ENCODE measurements at places on chromosomes 1 and 21. TPM values are rescaled to one million over a fixed set of nuclear protein-coding genes. Genes with fewer than 3 reads are reported as not detected.

Gene KLF17
- 0.26 TPM for total RNA-seq

Gene CCDC27
- not detected for total RNA-seq

Gene YIPF1
- total RNA-seq: 27.1 TPM

Gene HCRTR1
- total RNA-seq: not detected

Gene CHIA
- 1.5 TPM for total RNA-seq

Gene IGFN1
- total RNA-seq: 0.97 TPM

Gene SAMSN1
- total RNA-seq: 9.9 TPM

Gene SPATA45
- not detected for total RNA-seq

DNA sequence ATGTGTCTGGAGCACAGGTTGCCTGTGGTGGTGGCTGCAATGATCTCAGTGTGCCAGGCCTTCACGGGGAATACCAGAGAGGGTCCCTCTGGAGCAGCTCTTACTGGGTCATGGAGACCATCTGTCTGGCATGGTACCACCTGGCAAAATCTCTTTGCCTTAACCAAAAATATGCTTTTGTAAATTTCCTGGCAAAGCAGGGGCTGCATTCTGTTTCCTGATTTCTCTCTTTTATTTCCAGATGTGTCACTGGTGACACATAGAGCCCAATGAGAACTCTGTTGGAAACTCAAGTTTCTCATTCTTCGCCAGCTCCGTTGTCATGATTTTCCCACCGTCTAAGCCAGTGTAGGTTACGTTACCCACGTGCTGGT, 136.5 kb downstream of the FGGY start:
- H3K27ac ChIP-seq: no peak overlapping the region
- H3K4me1 ChIP-seq: peaks cover 22% of the 10 kb centered on the region
- no peak for DNase-seq
- H3K36me3 ChIP-seq: no peaks in the 10 kb centered on the region

DNA sequence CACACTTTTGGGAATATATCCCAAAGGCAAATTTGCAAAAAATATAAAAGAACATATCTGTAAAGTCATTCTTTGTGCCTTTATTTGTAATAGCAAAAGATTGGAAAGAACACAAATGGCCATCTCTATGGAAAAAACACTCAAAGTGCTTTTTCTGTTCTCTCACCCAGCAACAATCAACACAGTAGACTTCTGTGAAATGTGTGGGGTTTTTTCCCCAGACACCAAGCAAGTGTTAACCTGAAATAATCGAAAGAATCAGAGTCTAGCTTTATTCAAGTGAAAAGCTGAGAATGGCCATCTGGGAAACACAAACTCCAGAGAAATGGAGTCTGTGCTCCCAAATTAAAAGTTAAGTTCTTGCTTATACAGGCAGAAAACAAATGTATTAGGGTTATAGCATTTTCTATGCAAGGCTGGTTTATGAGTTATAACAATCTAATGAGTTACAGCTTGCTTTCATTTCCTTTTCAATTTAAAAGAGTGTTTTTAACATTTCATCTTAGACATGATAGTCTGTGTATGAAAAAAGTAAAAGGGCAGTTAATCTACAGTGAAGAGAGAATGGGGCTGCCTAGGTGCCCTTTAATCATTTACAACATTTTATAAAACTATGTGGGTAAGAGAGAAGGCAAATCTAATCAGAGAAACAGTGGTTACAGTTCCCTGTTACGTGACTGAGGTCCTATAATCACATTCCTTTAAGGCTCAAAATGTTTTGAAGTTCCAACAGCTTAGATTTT, 46.6 kb downstream of the SLC30A7 start:
- H3K36me3 ChIP-seq: peaks cover 36% of the 10 kb centered on the region
- DNase-seq: no peak
- no peak overlapping the region for H3K4me3 ChIP-seq
- H3K27me3 ChIP-seq: no peaks in the 10 kb centered on the region

DNA sequence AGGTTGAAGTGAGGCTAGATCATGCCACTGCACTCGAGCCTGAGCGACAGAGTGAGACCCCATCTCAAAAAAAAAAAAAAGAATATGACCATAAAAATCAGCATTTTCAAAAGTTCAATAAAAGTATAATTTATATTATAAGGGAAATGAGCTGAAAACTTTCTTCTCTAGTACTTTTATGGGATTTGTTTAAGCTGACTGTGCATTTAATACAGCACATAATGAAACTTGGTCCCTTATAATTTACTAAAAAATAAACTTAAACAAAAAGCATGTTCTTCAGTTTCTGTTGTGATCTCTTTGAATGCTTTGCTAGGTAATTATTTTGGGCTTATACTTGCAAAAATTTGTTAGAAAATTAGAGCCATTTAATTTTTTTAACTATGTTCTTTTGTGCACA, 77.8 kb downstream of the NCAM2 start:
- H3K27ac ChIP-seq: peak overlapping the region; percentile 5
- no peak for DNase-seq
- no peaks in the 10 kb centered on the region for H3K36me3 ChIP-seq
- no peak overlapping the region for H3K4me3 ChIP-seq
- H3K4me1 ChIP-seq: no peaks in the 10 kb centered on the region
- H3K27me3 ChIP-seq: no peaks in the 10 kb centered on the region

- H3K36me3 ChIP-seq: no peaks in the 10 kb centered on the region
- DNase-seq: no peak
- no peaks in the 10 kb centered on the region for H3K27me3 ChIP-seq
- peaks cover 16% of the 10 kb centered on the region for H3K4me1 ChIP-seq
- no peak overlapping the region for H3K27ac ChIP-seq
Measured at GRCh38 chr1:200305806-200306205, 104.0 kb downstream of the ZNF281 start.

DNA sequence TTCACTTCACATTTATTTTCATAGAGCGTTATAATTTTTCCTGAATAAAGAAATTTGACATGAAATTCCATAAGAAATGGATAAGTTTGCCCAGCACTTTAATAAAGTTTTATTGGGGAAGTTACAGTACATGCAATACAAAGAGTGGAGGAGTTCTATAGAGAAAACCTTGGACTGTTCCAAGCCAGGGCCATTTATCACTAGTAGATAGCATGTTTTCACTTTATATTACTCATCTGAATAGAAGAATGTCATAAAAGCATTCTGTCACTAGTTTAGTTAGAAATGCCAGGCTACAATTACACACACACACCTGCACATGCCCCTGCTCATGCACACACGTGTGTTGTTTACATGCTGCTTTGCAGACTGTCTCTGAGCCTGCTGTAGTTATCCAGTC, 123.3 kb downstream of the NEK7 start:
- no peaks in the 10 kb centered on the region for H3K27me3 ChIP-seq
- no peak overlapping the region for H3K27ac ChIP-seq
- no peaks in the 10 kb centered on the region for H3K4me1 ChIP-seq
- H3K36me3 ChIP-seq: no peaks in the 10 kb centered on the region
- no peak overlapping the region for H3K4me3 ChIP-seq

DNA sequence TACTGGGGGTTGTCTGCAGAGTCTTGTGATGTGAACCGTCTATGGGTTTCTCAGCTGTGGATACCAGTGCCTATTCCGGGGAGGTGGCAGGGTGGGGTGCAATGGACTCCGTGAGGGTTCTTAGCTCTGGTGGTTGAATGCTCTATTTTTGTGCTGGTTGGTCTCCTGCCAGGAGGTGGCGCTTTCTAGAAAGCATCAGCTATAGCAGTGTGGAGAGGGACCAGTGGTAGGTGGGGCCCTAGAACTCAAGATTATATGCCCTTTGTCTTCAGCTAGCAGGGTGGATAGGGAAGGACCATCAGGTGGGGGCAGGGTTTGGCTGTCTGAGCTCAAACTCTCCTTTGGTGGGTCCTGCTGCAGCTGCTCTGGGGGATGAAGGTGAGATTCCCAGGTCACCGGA, 127.3 kb upstream of the PLD5 start:
- no peaks in the 10 kb centered on the region for H3K36me3 ChIP-seq
- H3K27me3 ChIP-seq: no peaks in the 10 kb centered on the region
- H3K4me3 ChIP-seq: no peak overlapping the region

DNA sequence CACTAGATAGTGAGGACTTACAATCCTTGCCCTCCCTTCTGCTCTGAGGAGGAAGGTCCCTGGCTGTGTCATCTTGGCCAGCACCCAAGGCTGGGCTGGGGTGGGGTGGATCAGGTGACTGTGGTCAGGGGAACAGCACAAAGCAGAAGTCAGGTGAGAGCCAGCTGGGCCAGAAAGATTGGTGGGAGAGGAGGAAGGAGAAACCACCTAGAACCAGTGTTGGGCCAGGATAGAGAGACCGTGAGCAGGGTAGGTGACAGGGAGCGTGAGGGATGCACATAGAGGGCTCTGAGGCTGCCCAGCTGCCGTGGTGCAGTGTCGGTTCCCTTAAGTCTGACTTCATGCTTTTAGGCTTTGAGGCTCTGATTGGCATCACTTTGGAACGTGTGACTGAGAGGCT, 22.7 kb downstream of the NCF2 start:
- H3K4me1 ChIP-seq: peaks cover 38% of the 10 kb centered on the region
- peak; percentile 91 for DNase-seq
- H3K27me3 ChIP-seq: no peaks in the 10 kb centered on the region
- H3K27ac ChIP-seq: peak overlapping the region; percentile 65
- H3K4me3 ChIP-seq: no peak overlapping the region
- H3K36me3 ChIP-seq: no peaks in the 10 kb centered on the region

- H3K4me3 ChIP-seq: no peak overlapping the region
- H3K27me3 ChIP-seq: no peaks in the 10 kb centered on the region
- no peak overlapping the region for H3K27ac ChIP-seq
- no peaks in the 10 kb centered on the region for H3K36me3 ChIP-seq
- no peaks in the 10 kb centered on the region for H3K4me1 ChIP-seq
- peak; percentile 13 for DNase-seq
Measured at GRCh38 chr1:53606651-53607051, 132.3 kb downstream of the GLIS1 start.

DNA sequence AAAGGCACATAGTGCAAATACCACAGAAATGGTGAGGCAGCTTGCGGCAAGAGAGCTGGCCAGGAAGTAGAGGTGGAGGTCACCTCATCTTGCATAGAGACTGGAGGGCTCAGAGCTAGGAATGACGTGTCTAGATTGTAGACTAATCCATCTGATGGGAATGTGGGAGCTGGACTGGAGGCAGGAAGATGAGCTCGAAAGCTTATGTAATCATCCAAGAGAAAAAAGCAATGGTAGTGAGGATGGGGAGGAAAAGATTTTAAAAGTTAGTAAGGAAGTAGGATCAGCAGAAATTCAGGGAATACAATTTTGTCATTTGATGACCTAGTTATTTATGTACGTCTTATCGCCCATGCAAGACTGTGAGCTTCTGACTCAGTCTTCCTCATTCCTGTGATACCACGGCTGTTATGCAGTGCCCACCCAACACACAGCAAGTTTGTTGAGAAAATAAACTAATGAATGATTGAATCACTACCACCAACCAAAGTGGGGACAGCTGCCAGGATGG, 123.9 kb downstream of the RRAGC start:
- peaks cover 21% of the 10 kb centered on the region for H3K27me3 ChIP-seq
- no peak for DNase-seq
- no peaks in the 10 kb centered on the region for H3K4me1 ChIP-seq
- no peaks in the 10 kb centered on the region for H3K36me3 ChIP-seq
- no peak overlapping the region for H3K27ac ChIP-seq
- no peak overlapping the region for H3K4me3 ChIP-seq

GRCh38 chr1:225508538-225509375, 80.9 kb upstream of the LBR start:
- no peaks in the 10 kb centered on the region for H3K4me1 ChIP-seq
- H3K27ac ChIP-seq: peak overlapping the region; percentile 64
- DNase-seq: no peak
- H3K27me3 ChIP-seq: no peaks in the 10 kb centered on the region

DNA sequence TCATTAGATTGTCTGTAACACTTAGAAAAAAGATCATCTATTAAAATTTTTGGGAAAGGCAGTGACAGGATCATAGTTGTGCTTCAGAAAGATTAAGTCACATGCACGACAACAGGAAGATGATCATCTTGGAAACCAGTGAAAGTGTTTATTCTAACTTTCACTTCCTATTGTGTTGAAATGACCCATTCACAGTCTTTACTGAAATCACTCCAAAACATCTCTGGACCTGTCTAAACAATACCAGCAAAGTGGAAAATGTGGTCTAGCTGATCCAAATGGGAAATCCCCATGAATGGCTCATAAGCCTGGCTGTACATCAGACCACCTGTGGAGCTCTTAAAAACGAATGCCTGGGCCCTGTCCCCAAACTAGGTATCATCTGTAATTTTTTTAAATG, 111.1 kb upstream of the ETV3 start:
- no peaks in the 10 kb centered on the region for H3K4me1 ChIP-seq
- H3K27me3 ChIP-seq: no peaks in the 10 kb centered on the region
- no peak overlapping the region for H3K27ac ChIP-seq
- DNase-seq: no peak
- H3K36me3 ChIP-seq: no peaks in the 10 kb centered on the region
- no peak overlapping the region for H3K4me3 ChIP-seq

GRCh38 chr1:237672748-237673147, 218.0 kb downstream of the ZP4 start:
- H3K27ac ChIP-seq: no peak overlapping the region
- DNase-seq: no peak
- H3K4me3 ChIP-seq: no peak overlapping the region

DNA sequence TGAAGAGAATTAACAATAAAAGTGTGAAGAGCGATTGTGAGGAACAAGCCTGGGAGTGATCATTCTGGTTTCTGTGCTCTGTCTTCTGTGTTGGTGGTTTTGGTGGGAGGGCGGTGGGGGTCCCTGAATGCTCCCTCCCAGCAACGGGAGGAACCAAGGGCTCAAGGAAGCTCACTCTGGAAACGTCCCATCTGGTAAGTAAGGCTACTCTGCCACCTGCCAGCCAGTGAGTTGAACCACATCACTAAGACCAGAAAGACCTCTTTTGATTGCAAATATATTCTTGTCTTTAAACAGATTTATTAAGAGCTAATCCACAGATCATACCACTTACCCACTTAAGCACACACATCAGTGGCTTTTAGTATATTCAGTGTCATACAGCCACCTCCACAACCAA, 125.0 kb downstream of the PRDM2 start:
- no peak for DNase-seq
- H3K27me3 ChIP-seq: no peaks in the 10 kb centered on the region
- H3K4me3 ChIP-seq: no peak overlapping the region

DNA sequence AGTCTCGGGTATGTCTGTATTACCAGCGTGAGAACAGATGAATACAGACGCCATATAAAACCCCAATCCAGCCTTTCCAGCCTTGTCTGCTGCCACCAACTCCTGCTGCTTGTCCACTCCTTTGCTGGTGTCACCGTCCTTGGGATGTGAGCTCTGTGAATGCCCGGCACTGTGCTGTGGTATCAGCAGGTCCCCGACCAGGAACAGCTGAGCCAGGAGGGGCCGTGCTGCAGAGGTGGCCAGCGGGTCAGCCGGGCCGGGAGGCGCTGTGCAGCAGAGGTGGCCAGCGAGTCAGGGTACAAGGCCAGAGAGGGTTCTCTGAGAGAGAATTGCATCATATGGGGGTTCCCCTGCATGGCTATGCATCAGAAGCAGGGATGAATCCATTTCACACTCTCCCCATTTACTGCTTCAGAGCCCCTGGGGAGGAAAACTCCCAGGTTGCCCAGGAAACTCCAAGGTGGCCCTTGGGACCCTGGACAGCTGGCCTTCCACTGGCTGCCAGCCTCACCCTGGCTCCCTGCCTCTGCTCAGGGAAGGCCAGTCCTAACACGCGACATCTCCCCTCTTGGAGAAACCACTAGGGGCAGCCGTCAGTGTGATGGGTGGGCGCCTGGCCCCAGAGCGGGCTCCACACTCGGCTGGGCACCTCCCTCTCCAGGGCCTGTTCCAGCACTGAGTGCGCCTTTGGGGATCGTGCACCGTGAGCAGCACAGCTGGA, 122.4 kb upstream of the COL6A1 start:
- no peak overlapping the region for H3K4me3 ChIP-seq
- no peaks in the 10 kb centered on the region for H3K4me1 ChIP-seq
- no peaks in the 10 kb centered on the region for H3K36me3 ChIP-seq
- H3K27me3 ChIP-seq: no peaks in the 10 kb centered on the region

Measured in left lung (tissue), 14 donors.